CD4-positive, alpha-beta T cell treated with Interleukin-17A for 4 hours (primary cell): ENCODE measurements at places on chromosomes 2 and 18.

GRCh38 chr2:174339561-174340399, 5.0 kb downstream of the SP9 start:
- DNase-seq = no peak

GRCh38 chr2:73021371-73022010, 50.0 kb downstream of the SFXN5 start:
- no peak for DNase-seq

DNA sequence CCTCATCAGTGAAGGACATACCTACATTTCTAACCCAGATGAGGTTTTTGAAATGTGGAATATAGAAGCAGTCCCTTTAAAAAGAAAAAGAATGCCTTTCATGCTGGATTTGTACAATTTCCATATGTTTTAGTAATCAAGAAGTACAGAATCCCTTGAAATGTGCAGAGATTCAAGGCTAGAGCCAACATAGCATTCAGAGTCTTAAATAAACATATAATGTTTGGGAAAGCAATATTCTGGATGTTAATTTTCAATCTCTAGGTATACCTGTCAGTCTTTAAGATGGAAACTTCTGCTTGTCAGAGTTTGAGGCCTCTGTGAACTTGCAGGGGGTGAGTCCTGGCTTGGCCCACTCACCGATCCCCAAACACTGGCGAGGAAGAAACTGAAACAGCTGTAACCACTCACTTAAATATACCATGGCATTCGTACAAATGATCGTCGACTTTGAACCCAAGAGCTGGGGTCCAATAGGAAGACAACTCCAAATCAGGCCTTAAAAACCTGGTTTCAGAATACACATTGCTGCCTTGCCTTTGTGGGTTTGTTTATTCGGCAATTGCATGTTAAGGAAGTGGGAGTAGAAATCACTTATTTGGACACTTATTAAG, 132.8 kb upstream of the NCK2 start:
- no peak for DNase-seq

DNA sequence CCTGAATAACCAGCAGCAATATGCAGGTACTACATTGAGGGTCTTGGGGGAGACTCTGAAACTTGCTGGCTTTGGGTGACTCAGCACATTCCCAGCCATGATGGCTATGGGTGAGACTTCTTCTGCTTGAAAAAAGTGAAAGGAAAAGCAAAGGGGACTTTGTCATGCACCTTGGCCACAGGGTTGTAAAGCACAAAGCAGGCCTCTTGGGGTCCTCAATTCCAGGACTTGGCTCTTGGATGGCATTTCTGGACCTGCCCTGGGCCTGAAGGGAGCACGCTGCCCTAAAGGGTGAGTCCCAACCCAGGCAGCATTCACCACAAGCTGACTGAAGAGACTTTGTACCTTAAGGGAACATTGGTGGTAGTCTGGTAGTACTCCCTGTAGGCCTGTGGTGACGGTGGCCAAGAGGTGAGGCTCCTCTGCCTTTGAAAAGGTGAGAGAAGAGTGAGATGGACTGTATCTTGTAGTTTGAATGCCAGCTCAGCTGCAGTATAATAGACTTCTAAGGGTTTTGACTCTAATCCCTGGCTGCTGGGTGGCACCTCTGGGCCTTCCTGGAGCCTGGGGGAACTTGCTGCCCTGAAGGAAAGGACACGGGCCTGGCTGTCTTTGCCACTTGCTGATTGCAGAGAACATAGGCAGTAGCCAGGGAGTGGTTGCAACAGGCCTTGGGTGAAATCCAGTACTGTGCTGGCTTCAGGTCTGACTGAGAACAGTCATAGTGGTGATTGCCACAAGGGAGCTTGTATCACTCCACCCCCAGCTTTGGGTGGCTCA, 36.5 kb upstream of the CYTIP start:
- DNase-seq = no peak

DNA sequence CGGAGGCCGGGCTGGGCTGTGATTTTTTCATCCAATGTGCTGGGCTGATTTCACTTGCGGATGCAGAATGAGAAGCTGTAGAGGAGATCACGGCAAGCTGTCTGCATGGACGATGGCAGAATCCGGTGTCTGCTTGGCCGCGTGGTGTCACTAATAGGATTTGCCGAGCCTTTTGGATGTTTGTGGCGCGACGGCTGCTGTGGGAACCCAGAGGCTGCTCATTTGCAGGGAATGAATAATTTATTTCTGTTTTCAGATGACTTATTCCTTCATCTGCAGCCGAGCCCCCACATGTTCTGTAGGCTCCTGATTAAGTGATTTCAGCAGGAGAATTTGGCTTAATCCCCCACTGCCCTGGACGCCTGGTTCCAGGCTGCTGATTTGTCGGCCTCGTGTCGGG, 62.6 kb downstream of the ODC1 start:
- no peak for DNase-seq

- DNase-seq = no peak
Measured at GRCh38 chr2:8247905-8248622, 433.8 kb upstream of the ID2 start.

- no peak for DNase-seq
Measured at GRCh38 chr2:28395334-28396061, 2.8 kb downstream of the FOSL2 start.
